T-helper 17 cell (primary cell): ENCODE measurements at places on chromosomes 5 and 9.

DNA sequence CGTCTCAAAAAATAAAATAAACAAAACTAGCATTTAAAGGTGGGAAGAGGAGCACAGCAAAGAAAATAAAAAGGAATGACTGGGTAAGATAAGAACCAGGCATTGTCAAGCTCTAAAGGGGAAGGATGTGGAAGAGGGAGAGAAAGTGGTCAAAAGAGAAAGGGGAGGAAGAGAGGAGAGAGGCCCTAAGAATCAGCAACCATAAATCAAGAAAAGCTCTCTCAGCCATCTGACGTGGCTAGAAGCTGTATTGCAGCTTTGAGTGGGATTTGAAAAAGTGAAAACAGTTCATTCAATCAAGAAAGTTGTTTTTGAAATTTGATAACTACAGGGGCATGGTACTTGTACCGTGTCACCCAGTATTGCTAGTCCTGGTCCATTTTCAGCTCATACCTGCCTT is 45.4 kb upstream of the F2R start:
- DNase-seq: no peak

DNA sequence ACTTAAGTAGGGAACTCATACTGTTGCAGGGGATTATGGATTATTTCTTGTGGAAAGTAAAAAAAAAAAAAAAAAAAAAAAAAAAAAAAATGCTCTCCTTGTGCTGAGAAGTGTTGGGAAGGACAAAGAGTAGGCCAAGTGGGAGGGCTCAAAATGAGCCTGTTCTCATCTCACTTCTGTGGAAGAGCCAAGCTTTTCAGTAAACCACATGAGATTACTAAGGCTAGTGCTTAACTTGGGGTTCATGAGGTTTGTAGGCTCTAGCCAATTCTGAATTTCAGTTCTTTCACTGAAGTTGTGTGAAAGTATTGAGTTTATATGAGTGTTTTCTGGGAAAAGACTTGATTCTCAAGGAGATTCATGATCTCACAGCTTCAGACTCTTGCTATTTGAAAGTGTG is 23.0 kb upstream of the CEP78 start:
- no peak for DNase-seq

DNA sequence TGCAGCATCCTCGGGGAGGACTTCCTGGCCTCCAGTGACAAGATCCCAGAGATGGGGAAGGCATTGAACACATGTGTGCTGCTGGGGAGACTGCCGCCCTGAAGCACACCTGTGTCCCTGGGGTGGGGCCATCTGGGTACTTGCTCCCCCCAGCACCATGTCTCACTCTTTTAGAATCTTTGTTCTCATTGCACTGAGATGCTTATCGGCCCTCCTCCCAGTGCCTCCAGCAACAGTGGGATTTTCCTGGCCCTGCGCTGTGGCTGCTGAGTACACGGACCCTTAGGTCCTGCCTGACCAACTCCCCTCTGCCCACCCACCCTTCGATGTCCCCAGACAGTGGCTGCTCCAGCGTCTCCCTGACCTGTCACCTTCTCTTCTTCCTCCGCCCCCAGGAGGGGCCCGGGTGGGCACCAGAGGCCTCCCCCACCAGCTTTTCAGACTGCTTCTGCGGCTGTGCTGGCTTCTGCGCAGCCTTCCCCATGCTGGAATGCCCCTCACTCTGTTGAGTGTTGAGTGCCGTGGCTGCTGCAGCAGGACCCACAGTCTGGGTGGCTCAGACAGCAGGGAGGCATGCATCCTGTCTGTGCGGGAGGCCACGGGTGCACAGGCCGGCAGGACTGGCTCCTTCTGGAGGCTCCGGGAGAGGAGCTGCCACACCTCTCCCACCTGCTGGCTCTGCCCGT is 145.9 kb upstream of the IRX2 start:
- no peak for DNase-seq

GRCh38 chr9:33708441-33708840 is 86.9 kb upstream of the PRSS3 start:
- no peak for DNase-seq

DNA sequence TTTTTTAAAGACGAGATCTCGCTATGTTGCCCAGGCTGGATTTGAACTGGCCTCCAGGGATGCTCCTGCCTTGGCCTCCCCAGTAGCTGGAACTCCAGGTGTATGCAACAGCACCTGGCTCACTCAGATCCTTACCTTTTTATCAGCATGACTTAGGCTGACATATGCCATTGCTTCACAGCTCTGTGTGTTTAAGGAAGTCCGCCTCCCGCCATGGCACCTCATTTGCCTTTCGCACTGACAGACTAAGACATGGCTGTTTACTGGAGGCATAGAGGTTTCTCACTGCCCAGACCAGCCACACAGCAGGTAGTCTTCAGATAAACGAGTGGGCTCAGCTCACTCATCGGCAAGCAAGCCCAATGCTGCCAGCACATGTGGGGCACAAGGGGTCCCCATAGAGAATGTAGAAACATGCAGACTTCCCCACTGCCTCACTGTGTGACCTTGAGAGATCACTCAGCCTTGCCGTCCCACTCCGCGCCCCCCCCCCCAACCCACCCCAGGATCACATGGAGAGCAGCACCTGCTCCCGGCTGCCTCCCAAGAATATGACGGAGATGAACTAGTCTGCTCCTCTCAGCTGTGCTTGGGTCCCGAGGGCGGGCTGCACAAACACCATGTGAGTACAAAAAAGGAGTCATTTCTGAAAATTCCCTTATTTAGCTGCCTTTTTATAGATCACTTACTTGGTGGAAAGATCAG is 62.8 kb downstream of the DCP2 start:
- DNase-seq: no peak

DNA sequence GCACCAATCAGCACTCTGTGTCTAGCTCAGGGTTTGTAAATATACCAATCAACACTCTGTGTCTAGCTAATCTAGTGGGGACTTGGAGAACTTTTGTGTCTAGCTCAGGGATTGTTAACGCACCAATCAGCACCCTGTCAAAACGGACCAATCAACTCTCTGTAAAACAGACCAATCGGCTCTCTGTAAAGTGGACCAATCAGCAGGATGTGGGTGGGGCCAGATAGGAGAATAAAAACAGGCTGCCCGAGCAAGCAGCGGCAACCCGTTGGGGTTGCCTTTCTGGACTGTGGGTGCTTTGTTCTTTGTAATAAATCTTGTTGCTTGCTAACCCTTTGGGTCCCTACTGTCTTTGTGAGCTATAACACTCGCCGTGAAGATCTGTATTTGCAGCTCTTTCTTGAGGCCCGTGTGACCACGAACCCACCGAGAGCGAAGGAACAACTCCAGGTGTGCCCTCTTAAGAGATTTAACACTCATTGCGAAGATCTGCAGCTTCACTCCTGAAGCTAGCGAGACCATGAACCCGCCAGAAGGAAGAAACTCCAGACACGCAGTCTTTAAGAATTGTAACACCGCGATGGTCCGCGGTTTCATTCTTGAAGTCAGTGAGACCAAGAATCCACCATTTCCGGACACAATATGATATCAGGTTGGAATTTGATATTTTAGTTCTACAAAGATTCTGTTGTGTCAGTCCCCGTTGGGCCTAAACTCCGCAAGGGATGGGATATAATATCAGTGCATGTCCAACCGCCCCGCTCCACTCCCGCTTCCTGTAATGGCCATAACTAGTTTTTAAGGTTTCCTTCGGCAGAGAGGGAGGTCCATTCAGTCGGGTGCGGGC is 740 bp upstream of the TRMT10B start:
- no peak for DNase-seq

DNA sequence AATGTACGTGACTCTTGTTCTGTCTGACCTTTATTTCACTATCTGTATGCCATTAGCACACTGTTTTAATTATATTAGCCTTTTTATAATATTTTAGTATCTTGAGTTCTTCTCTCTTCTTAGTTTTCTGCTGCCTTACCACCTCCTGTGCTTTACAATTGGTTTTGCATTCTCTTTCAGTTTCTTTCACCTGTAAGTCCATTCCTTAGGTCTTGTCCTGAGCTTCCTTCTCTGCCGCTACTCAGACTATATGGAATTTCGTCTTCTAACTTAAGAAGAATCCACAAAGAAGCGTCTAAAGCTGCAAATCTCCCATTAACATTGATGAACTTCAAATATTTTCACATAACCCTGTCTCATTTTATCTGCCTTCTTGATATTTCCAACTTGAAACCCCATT is 642.9 kb downstream of the MAT2B start:
- no peak for DNase-seq

GRCh38 chr5:139639619-139640380 is 8.3 kb upstream of the CXXC5 start:
- DNase-seq: no peak

DNA sequence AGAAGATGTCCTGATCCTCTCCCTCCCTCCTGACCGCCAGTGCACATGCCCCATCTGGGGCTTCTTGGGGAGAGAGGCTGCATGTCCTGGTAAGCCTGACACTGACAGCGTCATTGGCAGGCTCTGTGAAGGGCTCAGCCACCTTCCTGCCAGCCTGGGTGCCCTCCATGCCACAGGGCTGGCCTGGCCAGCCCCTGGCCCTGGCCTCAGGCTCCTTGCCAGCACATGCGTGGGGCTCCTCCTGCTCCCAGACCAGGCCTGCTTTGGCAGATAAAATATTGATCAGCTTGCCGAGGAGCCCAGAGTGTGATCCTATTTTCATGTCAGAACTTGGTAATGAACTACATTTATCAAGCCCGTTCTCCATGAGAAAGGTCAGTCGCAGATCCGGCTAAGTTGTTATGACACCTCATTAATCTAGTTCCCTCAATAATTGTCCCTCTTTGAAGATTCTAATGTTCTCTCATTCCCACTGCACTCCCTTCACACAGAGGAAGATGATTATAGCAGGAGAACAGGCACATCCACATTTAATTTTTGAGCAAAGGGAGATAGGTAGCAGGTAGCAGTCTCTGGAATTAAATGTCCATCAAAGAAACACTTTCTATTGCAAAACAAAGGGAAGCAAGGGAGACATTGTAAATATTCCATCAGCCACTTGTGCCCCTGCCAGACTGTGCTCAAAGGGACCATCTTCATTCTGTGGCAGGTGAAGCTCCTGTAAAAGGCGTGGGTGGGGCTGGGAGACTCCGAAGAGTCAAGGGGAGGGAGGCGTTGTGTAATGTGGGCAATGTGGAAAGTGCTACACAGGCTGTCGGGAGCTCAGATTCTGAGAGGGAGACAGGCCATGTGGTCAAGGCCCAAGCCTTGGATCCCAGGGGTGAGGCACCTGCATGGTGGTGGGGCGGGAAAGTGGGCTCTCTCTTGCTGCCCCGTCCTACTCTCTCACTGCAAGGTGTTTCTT is 272.0 kb downstream of the HSPA4 start:
- no peak for DNase-seq

DNA sequence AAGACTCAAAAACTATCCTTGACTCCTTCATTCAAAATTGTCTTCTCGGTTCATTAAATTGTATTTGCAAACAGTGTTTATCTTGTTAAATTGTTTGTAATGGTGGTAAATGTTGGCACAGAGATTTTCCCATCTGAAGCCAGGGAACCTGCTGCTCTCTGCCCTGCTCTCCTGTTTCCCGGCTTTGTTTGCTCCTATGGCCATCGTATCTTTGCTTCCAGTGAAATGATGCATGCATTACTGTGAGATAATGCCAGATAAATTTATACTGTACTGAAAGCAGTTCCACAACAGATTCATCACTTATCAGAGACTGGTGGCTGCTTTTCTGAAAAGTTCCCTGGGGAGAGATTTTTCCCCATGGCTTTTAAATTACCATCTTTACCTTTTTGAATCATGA is 81.4 kb downstream of the CD180 start:
- no peak for DNase-seq

DNA sequence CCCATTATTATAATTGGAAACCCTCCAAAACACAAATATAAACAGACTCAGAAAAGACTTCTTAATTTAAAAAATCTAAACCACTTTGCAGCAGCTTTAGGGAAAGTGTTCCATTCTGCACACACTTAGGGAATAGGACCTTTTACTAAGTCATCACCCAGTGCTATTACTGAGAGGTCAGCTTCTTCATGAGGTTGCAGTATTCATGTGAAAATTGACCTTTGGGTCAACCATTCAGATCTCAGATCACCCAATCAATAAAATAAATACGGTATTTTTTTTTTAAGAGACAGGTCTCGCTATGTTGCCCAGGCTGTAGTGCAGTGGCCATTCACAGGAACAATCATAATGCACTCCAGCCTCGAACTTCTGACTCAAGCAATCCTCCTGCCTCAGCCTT is 21.8 kb downstream of the NR6A1 start:
- DNase-seq: no peak

DNA sequence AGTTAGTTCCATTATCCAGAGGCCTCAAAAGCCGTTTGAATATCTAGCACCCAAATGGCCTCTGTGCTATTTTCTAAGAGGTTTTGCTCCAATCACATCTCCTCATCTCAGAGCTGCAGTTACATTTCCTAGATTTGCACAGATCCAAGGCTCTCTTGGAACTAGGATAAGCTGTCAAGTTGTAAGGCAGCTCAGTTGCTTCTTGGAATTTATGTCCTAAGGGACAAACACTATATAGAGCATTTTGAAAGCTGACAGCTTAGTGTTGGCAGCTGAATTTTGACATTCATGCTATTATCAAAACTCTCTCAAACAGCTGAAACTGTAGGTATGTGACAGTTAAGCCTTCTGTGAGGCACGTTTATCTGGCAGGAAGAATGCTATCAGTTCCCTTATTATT is 97.0 kb downstream of the MACIR start:
- DNase-seq: no peak
